ENCODE measurements at places on chromosomes 1 and 21.

DNA sequence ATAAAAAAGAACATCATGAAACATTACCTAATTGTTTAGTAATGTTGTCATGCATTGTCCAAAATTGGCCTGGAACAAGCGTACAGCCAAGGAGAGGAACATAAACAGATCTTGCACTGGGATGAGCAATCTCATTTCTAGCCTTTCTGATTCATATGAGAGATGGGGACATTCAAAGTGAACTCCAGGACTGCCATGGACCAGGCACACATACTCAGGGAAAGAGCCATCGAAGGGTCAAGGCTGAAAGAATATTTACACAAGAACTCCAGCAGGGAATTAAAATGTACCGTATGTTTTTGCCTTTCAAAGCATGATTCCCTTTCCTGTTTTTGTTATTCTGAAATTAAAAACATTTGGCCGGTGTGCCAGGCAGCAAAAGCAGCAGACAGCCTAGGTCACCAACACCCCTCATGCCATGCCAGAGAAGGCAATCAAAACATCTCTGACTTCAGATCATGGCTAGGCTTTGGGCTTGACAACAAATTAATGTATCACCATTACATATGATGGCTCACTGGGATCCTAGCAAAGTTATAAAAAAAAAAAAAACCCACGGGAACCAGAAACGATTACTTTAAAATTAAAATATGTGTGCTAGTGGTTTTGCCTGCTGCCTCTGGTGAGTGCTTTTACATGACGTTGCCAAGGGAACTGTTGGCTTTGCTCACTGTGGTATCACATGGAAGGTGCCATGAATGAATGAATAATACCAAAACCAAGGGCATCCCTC lies 159.8 kb downstream of the TGFBR3 start:
- no peak for DNase-seq

DNA sequence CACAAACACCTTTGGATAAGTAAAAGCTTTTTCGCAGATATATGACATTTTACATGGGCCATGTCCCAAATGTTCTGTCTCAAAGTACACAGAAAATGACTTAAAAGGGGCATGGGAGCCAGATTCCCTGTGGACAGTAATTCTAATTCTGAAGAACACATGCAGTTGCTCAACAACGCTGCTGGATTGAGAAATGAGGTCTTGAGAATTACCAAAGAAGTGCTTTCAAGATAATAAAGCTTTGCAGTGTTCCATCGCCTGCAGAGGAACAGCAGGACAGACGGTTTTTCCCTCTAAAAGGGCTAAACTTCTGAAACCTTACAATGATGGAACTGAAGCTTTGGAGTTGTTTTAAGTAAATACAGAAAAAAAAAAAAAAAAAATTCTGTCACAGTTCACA lies 55.3 kb upstream of the HSPA13 start:
- DNase-seq, result no peak

- DNase-seq, result no peak
Observed at GRCh38 chr21:45637883-45638282, 5.6 kb upstream of the PCBP3 start.

- no peak for DNase-seq
Observed at GRCh38 chr1:234536741-234537140, 57.8 kb upstream of the TARBP1 start.

DNA sequence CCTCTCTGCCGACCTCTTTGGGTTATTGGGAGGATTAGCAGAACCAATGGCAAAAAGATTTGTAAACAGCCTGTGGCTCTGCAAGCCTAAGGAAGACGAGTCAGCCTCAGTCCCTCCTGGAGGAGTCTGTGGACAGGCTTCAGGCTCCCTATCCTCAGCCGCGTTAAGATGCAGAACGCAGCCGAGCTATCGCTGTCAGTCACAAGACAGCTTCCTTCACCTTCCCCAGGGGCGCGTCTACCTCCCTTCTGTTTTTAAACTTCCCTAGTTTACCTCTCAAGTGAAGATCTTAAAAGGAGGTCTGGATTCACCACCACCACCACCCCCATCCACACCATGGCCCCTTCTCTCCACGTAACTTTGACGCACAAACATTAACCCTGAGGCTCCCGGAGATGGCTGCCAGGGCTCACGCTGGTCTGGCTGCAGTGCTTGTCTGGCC lies 738 bp downstream of the CAMK1G start:
- DNase-seq, result no peak

DNA sequence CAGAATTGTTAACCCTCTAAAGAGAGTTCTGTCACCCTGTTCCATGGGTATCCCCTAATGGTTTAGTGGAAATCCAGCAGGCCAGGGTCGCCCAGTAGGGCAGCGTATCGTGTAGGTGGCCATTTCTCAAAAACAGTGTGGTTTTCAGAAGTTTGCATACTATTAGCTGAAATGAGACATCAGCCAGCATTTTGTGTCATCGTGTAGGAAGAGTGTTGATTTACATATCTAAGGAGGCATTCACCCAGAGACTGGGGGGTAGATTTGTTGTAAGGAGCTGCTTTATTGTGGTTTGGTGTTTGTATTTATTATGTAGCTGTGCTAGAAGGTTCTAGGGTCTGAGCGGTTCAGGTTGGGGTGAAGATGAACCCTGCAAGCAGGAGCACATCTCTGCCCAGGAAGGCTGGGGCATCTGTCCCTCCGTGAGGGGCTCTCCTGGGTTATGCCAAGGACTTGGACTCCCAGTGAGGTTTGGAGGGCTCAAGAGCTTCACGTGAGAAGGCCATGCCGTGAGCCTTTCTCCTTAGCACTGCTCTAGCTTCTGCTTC lies 174.4 kb downstream of the PGBD5 start:
- DNase-seq, result no peak

DNA sequence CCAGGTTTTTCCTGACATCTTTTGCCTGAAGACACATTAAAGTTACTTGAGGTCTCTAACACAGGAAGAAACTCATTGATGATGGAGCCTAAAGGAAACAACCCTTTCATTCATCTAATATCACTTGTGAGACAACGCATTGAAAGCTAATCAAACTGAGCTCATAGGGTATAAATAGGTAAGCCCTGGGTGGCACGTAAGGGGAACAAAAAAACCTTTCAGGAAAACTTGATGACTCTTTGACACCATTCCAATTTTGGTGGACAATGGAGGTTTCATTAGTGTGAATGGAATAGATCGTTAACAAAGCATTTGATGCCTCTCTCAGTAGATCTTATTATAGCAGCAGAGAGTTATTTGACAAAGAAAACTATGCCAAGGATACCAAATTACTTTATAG lies 80.7 kb upstream of the DUSP10 start:
- DNase-seq, result no peak

- no peak for DNase-seq
Observed at GRCh38 chr21:17045214-17045853, 467.5 kb upstream of the CXADR start.

DNA sequence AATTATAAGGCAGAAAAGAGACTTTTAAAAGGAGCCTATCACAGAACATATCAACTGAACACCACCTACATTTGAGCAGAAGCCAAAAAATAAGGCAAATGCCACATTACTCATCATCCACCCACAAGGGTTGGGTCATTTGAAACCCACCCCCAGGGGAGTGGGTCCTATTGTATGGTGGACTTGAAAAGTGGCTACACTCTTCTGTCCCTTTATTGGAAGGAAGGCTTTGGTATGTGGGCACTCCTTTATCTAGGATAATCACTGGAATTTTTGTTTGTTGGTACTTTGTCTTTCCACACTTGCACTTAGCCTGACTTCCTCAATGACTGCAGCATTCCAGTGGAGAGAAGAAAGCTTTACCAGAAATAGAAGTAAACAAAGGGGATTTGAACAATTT lies 157.2 kb upstream of the COL11A1 start:
- no peak for DNase-seq

GRCh38 chr1:161196521-161197451 lies 2.1 kb downstream of the ADAMTS4 start:
- no peak for DNase-seq

DNA sequence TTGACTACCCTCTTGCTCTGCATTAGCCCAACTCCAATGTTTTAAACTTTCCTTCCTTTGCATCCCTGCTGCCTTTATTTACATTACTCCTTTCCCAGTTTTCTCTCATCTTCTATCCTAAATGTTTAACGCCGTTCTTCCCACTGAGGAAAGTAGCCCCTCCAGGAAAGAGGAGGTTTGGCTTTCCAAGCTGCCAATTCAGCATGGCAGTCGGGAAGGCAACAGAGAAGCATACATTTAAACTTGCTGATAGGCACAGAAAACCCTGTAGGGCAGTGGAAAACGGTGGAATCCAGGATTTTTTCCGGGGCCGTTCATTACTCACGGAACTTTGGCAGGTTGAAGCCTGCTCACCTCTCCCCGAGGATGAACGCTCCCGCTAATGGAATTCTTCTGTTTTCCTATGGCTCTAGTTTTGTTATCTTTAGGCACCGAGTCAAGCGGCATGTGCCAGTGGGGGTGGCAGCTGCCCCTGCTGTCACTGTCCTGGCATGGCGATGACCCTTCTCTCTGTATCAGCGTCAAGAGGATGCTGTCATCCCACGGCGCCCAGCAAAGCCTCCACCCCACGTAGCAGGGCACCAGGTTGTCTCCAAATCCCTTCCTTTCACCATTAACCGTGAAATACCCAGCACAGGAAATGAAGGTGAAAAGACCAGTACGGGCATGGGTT lies 48.3 kb downstream of the ZBTB18 start:
- no peak for DNase-seq

- DNase-seq, result no peak
Observed at GRCh38 chr1:109492779-109493178, 1.1 kb upstream of the CYB561D1 start.

DNA sequence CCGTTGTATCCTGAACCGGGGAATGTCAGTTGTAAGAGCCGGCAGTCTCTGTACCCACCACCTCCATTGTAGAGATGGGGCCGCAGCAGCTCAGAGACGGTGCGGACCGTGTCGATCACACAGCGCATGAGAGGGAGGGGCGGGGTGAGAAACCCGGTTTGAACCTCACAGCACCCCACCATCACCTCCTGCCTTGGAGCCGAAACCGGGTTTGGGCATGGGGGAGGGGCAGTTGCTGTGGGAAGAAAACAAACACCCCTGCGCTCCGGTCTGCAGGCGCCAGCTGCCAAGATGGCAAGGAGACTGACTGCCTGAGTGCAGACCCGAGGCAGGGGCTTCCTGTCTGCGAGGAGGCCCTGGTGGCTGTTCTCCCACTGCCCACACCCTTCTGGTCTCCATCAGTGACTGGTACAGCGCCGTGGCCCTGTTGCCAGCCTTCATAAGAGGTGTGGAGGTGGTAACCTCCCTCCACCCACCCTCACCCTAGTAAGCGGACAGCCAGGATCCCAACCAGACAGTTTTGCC lies 69.2 kb upstream of the SSBP3 start:
- no peak for DNase-seq

DNA sequence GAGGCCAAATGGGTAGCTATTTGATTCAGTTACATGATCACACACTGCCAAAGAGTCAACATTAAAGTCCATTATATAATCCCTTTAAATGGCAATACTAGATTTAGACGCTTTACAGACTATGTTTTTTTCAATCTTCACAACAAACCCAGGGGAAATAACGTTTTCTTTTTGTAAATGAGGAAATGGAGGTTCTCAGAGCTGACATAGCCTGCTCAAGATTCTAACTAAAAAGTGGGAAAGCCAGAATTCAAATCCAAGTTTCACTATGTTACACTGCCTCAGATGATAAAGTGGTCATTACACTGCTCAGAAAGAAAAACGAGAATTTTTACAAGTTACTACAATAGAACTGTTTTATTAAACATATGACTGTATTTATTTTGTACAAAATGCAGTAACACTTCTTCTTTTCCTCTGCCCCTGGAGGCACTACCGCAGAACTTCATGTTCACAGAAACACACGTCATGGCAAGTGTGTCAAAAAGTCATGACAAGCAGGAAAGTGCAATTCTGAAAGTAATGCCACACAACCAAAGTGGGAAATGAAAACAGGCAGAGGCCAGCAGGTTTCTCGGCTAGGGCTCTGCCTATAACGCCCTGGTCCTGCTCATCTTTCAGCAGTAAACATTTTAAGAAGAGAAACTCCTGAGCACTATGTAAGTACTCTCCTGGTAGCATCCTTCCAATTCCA lies 19.0 kb downstream of the THEMIS2 start:
- no peak for DNase-seq

All from left renal cortex interstitium (tissue), 4 donors.